ENCODE measurements at places on chromosomes 7 and 10.

GRCh38 chr7:47806701-47807103 is 141.6 kb downstream of the PKD1L1 start:
- DNase-seq, result no peak

DNA sequence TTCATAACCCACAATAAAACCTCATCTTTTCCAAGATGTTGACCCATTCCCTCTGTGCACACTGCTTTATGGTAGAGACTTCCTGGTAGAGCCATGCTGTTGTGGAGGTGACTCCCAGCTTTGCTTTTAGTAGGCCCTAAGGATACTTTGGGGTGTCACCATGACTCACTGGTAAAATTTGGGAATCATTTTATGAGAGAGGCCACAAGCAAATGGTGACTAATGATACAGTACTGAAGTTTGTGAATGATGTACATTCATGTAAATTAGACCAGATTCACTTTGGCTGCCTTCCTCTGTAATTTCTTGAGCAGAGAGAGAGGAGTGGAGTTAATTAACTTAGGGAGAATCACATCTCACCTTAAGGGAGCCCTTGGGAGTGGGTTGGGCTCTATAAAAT is 686.5 kb downstream of the LRMDA start:
- no peak for DNase-seq

GRCh38 chr7:104530251-104530650 is 201.8 kb downstream of the LHFPL3 start:
- no peak for DNase-seq

DNA sequence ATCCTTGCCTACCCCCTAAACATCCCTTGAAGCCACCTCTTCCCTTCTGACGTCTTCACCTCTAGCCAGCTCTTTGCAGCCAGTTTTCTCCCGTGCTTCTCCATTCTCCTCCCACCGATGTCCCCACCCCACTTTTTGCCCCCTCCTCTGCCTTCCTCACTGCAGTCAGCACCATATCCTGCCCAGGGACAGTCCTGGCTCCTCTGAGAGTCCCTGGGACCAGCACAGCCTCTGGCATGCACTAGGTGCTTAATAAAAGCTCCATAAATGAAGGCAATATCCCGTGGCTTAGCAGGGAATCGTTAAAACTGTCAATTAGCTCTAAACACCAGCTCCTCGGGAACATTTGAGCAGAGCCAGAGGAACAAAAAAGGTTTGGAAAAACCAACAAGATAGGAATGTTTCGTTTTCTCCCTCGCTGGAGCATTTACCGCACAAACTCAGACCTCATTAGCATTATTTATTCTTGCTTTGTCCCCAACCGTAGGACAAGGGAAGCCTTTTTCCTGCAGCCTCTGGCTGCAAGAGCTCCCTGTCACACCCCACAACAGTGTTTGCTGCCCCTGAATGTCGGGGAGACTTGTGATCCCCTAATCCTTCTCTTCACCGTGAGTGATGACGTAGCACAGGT is 16.1 kb downstream of the MYL10 start:
- no peak for DNase-seq

GRCh38 chr7:41199136-41199535 is 503.8 kb downstream of the INHBA start:
- no peak for DNase-seq

DNA sequence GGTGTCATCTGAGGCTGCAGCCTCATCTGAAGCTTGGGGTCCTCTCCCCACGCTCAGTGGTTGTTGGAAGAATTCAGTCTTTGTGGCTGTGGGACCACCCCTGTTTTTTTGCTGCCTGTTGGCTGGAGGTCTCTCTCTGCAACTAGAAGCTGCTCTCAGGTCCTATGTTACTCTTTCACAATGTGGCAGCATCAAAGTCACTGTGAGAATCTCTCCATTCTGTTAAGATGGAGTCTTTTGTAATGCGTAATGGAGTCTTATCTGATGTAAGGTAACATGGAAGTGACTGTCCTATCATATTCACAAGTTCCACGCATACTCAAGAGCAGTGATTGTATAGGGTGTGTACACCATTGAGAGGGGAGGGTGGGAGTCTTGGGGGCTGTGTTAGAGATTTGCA is 24.9 kb downstream of the TSPAN13 start:
- DNase-seq, result no peak

GRCh38 chr10:52747694-52748093 is 24.9 kb downstream of the MBL2 start:
- no peak for DNase-seq

DNA sequence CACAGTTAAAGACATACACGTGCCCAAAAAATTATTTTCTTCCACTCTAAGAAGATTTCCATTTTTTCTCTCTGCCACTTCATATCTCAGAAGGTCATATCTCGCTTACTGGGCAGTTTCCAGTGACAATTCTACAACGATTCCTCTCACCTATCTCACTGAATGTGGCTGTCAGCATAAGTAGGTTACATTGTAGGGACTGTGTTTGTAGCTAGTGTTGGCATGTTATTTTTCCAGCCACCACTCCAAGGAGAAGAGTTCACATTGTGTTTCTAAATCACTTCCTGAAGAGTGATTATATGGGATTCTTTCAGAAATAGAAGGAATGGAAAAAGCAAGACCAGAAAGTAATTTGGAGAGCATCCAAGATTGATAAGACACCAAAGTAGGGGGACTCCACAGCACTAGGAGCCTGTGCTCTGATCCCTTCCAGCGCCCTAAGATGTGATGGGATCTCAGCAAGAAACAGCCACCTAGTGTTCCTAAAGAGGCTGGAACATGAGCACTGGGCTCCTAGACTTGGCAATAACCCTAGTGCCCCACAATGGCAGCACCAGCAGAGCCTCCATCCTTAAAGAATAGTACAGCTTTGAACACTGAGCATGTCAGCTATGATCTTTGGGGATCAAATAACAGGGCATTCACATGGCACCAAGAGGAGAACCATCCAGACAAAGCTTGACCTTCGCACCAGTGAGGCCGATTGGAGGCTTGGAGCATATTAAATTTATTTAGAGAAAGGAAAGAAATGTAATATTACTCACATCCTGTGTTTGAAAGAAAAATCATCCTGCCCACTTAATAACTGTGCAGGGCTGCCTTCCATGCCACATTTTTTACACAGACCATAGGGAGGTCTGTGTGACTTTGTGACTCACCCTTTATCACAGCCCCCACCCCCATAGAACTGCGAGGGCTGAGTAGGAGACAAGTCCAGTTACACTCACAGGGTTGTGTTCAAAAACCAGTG is 51.8 kb downstream of the CAV1 start:
- DNase-seq, result no peak

DNA sequence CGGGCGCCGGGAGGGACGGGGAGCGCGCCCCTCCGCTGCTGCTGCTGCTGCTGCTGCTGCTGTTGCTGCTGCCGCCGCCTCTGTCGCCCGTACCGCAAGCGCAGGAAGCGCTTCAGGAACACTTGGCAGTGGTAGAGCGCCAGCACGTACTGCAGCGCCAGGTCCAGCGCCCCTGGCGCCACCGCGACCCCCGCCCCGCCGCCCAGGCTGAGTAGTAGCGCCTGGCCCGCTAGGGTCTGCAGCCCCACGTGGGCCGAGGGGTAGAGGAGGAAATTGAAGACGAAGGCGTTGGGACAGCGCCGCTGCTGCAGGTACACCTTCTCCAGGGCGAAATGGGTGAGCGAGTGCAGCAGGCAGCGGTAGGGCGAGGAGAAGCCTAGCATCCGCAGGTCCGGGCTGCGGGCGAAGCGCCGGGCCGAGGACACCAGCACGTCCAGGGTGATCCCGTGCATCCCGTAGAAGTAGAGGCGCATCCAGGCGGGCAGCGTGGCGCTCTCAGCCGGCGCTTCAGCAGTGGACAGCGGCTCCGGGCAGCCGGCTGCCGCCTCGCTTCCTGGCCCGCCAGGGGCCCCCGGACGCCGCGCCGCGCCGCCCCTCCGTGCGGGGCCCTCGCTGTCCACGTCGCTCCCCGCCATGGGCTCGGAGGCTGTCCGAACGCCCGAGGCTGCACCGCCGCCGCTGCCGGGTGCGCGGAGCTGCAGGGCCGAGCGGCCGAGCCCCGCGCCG is at the start of gene TMEM229A:
TSS of gene TMEM229A (minus strand) at position 699 of the 726 bp plus-strand sequence. CDS start at position 635, 64 bp downstream.
- DNase-seq, result no peak

DNA sequence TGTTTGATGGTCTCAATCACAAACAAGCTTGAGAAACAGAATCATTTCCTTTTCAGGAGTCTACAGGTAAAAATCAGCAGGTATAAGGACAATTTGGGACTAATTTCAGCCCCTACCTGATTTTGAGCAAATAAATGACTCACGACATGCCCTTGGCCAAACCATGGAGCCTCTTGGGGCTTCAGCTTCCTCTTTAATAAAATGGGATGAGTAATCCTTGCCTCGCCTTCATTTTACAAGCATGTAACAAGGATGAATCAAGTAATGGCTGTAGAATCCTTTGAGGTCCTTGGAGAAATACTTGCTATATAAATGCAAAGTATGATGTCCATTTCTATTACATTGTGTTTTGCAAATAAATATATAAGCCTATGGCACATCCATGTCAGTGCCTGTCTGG is 212.8 kb upstream of the PODXL start:
- no peak for DNase-seq

DNA sequence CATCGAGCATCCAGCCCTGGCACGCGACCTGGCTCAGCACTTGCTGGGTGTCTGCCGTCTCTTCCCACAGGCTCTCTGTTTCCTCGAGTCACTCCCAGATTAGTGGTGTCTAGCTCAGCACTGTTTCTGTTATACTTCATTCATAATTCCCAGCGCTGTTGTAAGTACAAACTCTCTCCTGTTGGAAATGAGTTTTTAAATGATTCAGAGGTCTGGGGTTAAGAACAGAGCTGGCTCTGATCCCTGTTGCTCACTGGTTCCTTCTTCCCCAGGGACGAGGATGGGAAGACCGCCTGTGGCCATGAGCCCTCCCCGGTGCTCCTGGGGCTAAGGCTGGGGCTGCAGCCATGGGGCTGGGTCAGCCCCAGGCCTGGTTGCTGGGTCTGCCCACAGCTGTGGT is 17.3 kb upstream of the C10orf95 start:
- DNase-seq, result no peak

GRCh38 chr10:88428442-88428841 is 154.7 kb downstream of the RNLS start:
- DNase-seq, result no peak

- no peak for DNase-seq
Measured at GRCh38 chr10:36578306-36578705, 547.1 kb upstream of the ANKRD30A start.

DNA sequence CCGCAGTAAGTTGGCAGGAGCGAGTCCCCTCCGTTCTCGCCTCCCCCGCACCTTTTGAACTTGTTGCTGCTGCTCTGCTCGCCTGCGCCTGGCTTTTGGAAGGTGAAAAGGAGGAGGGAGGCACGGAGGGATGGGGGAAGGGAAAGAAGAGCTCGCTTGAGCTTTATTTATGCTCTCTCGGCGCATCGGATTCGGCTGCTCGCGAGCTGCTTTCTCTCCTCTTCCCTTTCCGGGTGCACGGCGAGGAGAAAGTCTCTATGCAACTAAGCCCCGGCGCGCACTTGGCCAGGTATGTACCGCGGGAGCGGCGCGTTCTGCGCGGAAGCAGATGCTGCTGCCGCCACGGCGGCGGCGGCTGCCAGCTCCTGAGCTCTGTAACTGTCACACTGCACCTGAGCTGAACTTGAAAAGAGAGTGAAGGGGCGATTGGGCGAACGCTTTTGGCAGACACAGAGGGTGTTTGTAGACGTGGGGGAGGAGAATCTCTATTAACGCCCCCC is 551 bp downstream of the KCND2 start:
- DNase-seq, result peak; percentile 42

DNA sequence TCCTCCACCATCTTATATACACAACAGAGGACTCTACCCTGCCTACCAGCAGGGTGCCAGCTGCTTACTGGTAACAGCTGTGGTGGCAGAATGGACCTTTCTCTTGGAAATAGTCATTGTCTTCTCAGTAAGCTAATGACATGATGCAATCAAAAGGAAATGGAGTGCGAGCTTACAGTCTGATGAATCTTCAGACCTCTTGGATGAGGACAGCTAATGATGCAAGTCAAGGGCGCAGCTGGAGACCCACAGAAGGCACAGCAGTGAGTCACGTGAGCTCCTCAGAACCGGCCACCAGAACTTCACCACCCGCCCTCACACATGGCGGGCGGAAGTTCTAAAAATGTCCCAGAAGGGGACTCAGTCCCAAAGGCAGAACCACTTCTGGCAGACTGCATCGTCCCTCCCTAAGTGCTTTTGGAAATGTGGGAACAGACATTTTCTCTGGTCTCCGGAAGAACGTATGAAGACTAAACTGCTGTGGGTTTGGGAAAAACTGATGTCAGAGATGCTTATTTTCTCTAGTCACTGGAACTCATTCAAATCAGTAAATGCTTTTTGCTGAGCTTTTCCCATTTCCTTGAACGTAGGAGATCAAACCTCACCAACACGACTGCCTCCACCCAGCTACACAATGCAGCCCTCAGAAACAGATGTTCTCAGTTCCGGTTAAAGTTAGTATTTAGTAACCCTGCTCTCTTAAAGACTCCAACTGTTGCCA is 96.4 kb downstream of the FAS start:
- DNase-seq, result no peak

DNA sequence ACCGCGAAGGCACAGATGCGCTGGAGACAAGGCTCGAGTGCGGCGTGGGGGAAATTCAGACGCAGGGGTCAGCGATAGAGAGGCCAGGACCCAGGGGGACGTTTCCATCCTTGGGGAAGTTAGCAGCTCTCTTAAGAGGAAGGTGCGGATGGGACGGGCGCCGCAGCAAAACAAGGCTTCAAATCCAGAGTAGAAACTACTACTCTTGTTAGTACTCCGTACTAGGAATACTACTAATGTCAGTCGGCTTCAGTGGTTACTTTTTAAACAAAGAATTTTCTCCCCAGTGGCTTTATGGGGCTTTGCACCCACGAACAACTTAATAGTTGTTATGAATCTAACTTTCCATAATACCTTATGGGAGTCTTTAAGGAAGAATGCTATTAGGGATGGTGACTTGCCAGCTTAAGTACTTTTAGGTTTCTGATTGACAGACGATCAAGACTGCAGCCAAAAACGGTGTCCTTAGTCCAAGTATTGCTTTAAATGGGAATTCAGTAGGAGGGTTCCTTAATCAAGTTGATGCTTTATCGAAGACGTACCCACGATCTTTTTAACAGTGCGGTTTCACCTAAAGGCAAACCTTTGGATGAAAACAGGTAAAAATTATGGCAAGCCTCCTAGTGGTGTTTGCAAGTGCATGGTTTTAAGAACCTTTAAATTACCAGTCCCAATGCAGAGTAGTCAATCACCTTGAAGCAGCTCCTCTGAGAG is 812 bp upstream of the IDE start:
- no peak for DNase-seq

DNA sequence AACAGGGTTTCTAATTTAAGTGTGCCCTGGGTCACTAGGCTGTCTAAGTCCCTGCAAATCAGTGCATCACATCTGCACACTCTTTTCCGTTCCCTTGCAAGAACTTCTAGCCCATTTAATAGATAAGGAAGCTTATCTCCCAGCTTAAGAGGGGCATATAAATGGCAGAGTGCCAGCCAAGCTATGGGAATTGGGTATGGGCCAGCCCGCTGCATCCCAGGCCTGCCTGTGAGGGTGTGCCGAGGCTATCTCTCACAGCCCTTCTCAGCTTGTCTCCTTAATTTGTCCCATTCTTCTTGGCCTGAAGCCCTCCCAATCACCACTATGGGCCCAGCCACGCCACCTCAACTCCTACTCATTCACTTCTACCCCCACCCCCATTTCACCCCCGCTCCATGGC is 14.7 kb downstream of the AQP1 start:
- no peak for DNase-seq
